NCI-H1694 (cell line): ENCODE measurements at places on chromosomes 13 and 19.

DNA sequence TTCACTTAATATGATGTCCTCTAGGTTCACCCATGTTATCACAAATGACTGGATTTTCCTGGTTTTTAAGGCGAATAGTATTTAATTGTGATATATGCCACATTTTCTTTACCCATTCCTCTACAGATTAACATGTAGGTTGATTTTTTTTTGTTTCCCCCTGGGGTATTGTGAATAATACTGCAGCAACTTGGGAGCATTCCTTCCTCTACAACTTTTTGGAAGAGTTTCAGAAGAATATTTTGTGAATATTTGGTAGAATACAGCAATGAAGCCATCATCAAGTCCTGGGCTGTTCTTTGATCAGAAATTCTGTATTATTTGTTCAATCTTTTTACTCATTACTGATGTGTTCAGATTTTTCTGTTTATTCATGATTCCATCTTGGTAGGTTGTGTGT is 5.6 kb upstream of the ZNF331 start:
- DNase-seq, result no peak

DNA sequence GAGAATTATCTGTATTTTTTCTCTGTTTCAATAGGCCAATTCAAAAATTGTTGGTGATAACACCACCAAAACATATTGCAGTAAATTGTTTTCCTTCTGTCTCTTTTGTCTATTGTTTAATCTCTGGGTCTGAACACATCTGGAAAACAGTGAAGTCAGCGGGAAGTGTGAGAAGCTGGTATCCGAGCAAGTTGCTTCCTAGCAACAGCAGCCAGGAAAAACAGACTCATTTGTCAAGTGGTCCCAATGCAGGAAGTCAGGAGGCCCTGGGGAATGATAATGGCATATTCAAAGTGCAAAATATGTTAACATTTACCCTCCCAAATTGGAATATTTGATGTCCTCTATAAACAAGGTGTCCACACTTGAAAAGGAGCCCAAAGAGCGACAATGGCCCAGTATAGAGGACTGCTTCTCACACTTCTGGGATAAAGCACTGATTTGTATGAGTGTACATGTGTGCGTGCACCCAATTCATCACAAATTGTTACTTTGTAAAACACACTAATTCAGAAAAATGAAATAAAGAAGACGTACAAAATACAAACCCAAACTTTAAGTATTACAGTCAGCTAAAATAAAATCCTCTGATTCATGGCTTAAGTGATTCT is 515.0 kb downstream of the TBC1D4 start:
- no peak for DNase-seq

DNA sequence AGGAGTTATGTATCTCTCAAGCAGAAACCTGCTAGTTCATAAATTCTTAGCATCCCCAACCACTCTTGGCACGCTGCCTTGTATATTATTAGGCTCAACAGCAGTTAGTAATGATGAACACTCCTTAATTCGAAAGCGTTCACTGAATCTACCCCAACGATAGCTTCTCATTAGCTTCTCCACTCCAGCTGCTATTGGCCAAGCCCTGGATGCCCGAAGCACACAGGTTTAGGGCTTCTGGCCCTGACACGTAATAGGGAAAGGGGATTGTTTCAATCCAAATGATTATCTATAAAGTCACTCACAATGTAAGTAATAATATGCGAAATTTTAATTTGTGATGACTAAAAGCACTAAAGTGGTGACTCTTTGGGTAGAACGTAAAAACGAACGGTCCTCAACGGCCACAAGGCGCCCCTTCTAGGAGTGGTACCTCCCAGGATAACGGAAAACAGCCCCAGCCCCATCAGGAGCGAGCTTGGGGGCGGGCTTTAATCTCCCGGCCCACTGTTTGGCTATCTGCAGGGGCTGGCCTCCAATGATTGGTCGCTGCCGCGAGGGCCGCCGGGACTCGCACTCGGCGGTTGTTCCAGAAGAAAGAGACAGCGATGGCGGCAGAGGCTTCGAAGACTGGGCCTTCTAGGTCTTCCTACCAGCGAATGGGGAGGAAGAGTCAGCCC is at the start of gene RNF17:
Gene RNF17, plus strand, starts transcription at position 574 of the 680 bp plus-strand sequence. Its CDS starts 35 bp downstream, at position 609.
- no peak for DNase-seq

GRCh38 chr13:51282322-51282721 is 57.2 kb upstream of the SERPINE3 start:
- DNase-seq, result no peak

DNA sequence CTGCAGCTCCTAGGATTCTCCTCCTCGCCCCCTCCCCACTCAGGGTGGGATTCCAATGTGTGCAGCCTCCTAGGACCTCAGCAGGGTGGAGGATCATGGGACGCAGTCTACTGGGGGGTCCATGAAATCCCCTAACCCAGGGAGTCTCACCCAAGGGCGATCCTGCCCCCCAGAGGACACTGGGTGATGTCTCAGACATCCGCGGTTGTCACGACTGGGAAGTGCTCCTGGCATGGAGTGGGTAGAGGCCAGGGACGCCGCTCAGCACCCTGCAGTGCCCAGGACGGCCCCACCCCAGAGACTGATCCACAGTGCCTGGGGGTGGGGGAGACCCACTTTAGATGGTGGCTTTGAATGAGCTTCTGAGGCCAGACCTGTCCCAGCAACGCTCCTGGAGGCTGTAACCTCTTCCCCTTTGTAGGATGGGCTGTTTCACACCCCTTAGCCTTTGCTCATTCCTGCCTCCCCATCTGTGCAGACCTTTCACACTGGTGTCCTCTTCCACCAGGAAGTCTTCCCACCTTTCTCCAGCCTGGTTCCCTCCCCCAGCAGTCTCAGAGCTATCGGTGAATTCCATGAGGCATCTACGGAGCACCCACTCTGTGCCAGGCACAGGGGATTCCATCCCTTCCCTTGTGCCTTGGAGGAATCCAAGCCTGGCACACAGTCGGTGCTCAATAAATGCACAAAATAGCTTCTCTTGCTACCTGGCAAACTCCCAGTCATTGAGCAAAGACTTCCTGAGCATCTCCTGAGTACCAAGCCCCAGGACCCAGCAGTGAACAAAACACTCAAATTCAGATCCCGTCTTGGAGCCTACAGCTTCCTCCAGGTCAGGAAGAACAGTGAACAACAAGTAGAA is 10.5 kb downstream of the SMIM24 start:
- DNase-seq, result no peak

GRCh38 chr19:3440082-3440481 is 40.2 kb downstream of the SMIM24 start:
- DNase-seq, result no peak

DNA sequence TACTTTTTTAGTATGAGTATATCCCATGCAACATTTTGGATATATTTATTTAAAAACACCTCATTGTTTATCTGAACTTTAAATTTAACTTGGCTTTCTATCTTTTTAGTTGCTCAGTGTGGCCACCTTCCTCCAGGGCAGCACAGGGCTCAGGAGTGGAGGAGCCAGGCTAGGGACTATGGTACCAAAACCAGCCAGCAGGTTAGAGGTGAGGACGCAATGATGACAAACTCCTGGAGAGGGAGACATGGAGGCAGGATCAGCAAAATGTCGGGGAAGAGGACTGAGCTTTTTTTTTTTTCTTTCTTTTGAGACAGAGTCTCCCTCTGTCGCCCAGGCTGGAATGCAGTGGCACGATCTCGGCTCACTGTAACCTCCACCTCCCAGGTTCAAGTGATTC is 29.6 kb upstream of the CALM3 start:
- DNase-seq, result no peak

- no peak for DNase-seq
Observed at GRCh38 chr19:29524201-29524911, 1.4 kb upstream of the VSTM2B start.

DNA sequence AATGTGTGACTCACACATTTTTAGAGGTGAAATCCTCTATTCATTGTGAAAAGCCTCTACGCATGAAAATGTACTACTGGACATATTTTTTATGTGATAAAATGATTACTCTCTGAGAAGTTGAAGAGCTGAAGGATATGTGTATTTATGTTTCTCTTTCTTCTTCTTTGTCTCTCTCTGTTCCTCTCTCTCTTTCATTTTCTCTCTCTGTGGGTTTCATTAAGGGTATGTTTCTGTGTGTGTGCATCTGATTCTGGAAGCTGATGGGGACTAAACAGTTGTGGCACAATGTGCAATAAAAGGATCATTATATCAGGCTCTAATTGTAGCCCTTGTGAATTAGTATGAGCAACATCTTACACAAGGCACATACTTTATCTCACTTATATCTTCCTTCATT is 867.7 kb downstream of the PCDH9 start:
- DNase-seq, result no peak

GRCh38 chr13:51453207-51453958 is 547 bp upstream of the INTS6 start:
- DNase-seq, result peak; percentile 31

- DNase-seq, result no peak
Observed at GRCh38 chr19:41932259-41932719, 4.0 kb upstream of the ERFL start.

GRCh38 chr19:48284896-48285295 is 15.0 kb downstream of the ZNF114 start:
- no peak for DNase-seq

- DNase-seq, result no peak
Observed at GRCh38 chr13:108195146-108195545, 20.2 kb downstream of the LIG4 start.

DNA sequence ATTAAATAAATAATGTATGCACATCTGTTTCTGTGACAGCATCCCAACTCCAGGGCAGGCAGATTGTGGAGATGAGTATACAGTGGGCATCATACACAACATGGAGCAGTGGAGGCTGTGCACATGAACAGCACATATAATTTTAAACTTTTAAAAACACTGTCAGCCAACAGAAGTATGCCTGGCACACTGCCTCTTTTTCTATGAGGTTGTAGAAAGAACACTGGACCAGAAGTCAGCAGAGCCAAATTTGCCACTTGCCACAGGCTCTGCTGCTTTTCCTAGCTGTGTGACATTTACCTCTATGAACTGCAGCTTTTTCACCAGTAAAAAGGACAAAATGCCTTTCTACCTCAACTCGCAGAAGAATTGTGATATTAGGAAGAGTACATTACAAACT is 118.7 kb downstream of the FRY start:
- no peak for DNase-seq

- DNase-seq, result no peak
Observed at GRCh38 chr19:11452620-11453310, 17.3 kb downstream of the PRKCSH start.

DNA sequence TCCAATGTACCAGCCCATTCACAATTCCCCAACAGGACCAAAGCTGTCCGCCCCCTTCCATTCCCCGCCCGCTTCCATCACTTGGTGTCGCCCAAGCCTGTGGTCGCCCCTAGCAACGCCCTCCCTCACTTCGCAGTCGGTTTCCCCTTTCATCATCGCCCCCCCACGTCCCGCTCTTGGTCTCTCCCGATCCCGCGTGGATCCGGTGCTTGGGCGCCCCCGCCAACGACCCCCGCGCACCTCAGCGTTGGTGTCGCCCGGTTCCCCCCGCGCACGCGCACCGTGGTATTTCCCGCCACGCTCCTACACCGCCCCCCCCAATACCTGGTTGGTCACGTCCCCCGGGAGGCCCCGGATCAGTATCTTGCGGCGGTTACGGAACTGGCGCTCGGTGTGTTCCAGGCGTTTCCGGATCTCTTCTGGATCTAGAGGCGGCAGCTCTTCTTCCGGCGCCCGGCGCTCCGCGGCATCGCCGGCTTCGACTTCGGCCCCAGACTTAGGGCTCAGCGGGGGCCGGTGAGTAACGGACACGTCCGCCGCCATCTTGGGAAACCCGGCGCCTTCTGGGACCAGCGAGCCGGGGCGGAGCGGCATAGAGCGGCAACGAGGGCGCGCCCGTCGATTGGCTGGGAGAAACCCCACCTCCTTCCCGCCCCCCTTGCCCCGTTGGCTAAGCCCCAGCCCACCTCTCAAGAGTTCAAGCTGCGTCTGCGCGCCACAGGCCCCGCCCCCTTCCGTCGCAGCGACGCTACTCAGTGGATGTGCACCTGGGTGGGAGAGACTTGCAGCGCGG is at the start of gene RAVER1:
Gene RAVER1, minus strand, starts transcription at position 565 of the 793 bp plus-strand sequence. Its CDS starts 22 bp downstream, at position 543.
- peak; percentile 88 for DNase-seq

DNA sequence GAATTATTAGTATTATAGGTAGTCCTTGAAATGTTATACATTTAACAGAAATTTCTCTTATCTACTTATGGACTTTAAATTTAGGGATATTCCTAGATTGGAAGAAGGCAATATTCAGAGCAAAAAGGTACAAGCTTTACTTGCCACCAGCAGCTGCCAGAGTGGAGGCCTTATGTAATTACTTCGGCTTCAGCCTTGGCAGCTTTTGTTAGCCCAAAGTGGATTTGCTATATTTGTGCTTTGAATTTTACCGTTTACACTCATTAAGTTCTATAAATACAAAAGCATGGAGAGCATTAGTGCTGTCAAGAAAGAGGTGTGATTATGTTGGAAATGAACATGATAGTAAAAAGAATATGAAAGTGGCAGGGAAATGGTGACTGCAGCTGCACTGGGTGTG is 319.9 kb downstream of the ATP8A2 start:
- DNase-seq, result no peak

DNA sequence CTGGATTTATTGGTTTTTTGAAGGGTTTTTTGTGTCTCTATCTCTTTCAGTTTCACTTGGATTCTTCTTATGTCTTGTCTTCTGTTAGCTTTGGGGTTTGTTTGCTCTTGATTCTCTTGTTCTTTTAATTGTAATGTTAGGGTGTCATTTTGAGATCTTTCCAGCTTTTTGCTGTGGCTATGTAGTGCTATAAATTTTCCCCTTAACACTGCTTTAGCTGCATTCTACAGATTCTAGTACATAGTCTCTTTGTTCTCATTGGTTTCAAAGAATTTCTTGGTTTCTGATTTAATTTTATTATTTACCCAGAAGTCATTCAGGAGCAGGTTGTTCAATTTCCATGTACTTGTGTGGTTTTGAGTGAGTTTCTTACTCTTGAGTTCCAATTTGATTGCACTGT is 24.6 kb downstream of the ZNF430 start:
- DNase-seq, result no peak
